Heart left ventricle (tissue), 16 donors: ENCODE measurements at places on chromosomes 5 and 9. TPM values are rescaled to one million over a fixed set of nuclear protein-coding genes. Genes with fewer than 3 reads are reported as not detected.

DNA sequence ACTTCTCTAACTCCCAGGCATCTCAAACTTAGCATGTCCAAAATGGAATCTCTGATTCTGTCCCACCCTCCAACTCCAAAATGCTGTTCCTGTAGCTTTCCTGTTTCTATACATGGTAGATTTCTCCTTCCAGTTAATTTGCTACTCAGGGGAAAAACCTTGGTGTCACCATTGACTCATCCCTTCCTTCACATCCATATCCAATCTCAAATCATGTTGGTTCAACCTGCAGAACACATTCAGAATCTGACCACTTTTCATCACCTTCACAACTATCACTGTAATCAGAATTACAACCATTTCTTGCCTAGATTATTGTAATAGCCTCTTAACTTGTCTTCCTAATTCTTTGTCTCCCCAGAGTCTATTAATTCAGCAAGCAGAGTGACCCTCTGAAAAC, 10.8 kb downstream of the RIOK2 start:
- no peak for DNase-seq

GRCh38 chr9:68998812-68999211, 15.1 kb downstream of the PRKACG start:
- DNase-seq, result no peak

DNA sequence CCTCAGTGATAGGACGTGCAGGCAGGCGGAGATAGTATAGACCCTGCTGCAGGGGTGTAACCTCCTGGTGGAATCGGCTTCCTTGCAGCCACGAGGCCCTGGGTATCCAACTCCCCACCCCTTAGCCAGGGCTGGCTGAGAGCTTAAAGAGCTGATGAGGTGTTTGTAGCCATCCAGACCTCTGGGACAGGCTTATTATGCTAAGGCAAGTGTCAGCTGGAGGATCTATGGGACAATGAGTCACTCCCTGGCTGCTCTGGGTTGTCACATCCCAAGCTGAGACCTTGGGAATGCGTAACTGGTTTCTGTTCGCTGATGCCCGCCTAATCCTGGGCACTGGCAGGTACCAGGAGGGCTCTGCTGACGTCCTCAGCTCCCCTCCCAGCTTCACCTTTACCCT, 38.9 kb downstream of the DAB2IP start:
- peak; percentile 25 for DNase-seq

GRCh38 chr9:122562134-122562760, 9.3 kb downstream of the OR1N2 start:
- DNase-seq, result no peak

GRCh38 chr9:93182572-93182971, 1.4 kb upstream of the WNK2 start:
- DNase-seq, result no peak

DNA sequence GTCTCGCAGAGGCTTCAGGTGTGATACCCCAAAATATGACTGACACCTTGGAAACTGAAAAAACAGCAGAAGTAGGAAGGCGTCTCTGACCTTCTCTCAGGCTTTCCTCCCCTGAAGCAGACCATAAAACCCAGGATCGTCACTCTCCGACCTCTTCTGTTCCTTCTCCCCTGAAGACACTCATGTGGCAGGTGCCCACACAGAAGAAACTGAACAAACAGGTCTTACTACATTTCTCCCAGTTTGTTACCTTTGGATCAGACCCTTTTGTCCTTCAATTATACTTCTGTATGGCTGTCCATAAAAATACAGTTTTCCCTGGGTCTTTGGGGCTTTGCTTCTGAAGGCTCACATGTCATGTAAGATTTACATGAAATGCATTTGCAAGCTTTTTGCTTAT, 10.3 kb upstream of the PRUNE2 start:
- DNase-seq, result no peak

- DNase-seq, result no peak
Measured at GRCh38 chr9:115921301-115921700, 232.3 kb upstream of the PAPPA start.

DNA sequence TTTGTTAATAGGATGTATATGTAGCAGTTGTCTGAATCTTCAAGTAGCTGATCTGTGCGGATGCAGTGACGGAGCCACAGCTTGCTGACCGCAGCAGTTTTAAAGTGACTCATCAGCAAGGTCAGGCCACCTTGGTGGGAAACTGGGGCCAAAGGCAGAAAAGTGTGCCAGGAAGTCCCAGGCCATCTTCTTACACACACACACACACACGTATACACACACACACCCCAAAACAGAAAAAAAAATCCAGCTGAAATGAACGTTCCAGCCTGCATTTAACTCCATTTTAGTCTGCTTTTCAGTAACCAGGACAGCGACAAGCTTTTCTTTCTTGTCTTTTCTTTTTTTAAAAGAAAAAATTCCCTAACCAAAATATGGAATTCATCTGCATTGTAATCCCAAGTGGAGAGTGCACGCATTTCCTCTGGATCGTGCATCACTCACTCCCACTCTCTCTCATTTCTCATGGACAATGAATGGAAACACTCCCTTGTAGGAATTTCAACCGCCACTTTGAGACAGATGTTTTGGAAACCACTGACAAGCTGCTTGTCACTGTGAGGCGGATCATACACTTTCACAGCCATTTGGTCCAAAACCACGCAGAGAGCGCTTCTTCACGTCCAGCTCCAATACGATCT, 103.9 kb downstream of the LHFPL2 start:
- DNase-seq, result no peak

Gene DIAPH1
- total RNA-seq, result 61.5 TPM

DNA sequence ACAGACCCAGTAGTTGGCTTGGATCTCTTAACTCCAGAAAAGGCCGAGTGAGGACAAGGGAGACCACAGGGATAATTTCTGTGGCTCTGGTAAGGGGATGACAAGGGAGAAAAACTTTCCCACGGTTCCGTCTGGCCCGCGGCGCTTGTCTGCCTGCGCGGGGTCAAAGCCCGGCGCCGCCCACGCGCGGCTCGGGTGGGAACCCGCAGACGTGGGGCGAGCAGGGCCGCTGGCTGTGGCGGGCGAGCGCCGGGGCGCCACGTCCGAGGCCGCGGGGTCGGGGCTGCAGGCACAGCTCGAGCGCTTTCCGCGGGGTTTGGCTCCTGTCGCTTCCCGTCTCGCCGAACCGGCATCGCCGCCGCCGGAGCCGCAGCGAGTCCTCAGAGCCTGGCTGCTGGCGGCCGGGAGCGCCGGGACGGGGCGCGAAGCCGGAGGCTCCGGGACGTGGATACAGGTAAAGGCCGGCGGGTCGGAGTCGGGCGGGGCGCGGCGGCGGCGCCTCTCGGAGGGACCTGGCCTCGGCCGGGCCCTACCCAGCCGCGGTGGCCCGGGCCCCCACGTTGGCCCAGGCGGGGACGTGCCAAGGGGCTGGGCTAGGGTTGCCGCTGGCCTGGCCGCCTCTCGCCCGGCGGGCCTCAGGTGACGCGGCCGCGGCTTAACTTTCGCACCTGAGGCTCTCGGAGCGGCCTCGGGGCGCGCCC, at the start of gene RNF180:
TSS of gene RNF180 (plus strand) at position 344 of the 701 bp plus-strand sequence. CDS start 34,965 bp downstream, outside the sequence.
- peak; percentile 72 for DNase-seq

GRCh38 chr9:86860006-86860405, 87.3 kb downstream of the GAS1 start:
- DNase-seq, result no peak

- DNase-seq, result no peak
Measured at GRCh38 chr5:135392256-135392655, 6.8 kb downstream of the MACROH2A1 start.

DNA sequence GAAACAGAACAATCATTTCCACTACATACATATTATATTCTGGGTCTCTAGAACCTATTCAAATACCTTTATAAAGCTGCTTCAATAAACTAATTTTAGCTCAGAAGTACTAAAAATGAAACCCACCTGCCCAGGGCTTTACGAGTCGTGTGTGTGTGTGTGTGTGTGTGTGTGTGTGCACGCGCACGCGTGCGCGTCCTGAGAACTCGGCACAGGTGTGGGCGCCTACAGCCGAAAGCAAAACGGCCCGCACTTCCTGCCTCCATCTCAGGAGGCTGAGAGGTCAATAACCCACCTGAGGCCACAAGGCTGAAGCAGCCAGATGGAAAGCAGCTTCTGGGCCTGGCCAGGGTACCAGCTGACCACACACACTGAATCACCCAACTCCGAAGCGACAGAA, 3.0 kb downstream of the CLPTM1L start:
- DNase-seq, result no peak

DNA sequence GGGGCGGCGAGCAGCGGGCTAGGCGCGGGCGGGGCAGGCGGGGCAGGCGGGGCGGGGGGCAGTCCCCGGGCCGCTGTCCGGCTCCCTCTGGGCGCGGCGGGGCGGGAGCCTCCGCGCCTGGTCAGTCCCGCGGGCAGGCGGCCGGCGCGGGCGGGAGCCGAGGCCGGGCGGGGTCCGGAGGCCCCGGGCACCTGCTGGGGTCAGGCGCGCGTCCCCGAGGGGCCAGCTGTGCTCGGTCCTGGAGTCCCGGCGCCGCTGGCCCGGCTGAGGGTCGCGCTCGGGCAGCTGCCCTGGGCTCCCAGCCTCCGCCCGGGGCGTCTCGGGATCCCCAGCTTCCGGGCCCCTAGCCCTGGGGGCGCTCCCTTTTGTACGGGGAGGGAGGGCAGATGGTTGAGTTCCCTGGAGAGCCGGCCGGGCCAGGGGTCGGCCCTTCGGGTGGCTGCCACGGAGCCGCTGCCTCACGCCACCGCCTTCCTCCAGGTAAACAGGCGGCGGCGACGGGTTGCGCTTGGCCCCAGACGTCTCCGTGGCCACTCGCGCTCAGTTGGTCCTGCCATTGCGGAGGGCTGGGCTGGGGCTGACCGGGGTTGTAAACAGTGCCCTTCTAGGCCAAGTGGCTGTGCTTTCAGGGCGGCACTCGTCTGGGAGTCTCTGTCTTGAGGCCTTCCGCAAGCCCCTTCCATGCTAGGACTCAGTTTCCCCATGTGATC, 473 bp downstream of the ZBTB34 start:
- peak; percentile 42 for DNase-seq

- DNase-seq, result no peak
Measured at GRCh38 chr9:33815781-33816180, 1.2 kb upstream of the UBE2R2 start.

- DNase-seq, result no peak
Measured at GRCh38 chr5:180799194-180799593, 3.4 kb downstream of the MGAT1 start.

GRCh38 chr5:131719564-131719963, 77.3 kb downstream of the FNIP1 start:
- no peak for DNase-seq

- no peak for DNase-seq
Measured at GRCh38 chr5:131684051-131684450, 49.0 kb upstream of the RAPGEF6 start.

Gene PRRC1
- total RNA-seq, result 37.7 TPM

Gene ANKRD18B
- total RNA-seq, result 0.50 TPM

Gene ZNF879
- total RNA-seq, result 3.2 TPM

DNA sequence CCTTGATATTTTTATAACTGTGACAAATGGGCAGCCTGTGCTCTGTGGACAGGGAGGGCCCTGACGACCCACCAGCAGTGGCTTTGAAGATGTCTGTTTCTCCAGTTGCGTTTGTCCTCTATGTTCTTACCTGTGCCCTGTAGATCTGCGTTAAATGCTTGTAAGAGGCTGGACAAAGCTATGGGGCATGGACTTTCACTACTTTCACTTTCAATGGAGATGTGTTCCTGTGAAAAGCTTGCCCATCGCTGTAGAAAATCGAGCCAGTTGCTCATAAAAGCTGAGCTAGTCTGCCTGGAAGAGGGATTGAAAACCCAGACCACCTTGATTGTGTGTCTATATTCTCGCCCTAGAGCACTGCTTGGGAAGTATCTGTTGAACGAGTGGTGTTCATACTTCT, 74.1 kb downstream of the PSAT1 start:
- no peak for DNase-seq

Gene OBP2B
- not detected for total RNA-seq

- no peak for DNase-seq
Measured at GRCh38 chr5:82359272-82359671, 81.1 kb upstream of the RPS23 start.

DNA sequence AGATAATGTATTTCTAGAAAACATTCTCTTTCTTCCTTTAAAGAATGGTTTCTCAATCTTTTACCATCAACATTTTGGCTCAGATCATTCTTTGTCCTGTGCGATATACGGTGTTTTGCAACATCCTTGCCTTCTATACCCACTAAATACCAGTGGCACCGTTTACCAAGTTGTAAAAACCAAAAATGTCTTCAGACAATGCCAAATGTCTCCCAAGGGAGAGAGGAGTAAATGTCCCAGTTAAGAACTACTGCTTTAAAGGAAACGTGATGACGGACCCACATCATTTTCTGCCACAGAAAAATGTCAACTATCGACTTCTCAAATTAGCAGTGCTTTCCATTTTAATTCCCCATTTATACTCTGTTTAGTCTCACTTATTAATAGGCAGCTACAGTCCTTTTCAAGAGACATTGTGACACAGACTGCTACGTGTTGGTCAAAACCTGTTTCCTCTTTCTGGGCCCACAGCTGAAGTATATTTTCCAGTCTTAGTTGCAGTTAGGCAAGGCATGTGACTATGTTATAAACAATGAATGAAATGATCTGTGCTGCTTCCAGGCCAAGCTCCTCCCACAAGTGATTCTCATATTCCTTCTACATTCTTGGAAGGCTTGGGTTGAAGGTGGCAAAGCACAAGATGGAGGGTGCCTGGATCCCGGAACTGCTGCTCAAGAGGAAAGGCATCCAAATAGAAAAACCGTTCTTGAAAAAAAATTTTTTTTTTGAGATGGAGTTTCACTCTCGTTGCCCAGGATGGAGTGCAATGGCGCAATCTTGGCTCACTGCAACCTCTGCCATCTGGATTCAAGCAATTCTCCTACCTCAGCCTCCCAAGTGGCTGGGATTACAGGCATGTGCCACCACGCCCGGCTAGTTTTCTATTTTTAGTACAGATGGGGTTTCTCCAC, 8.8 kb downstream of the PRXL2C start:
- DNase-seq, result no peak

DNA sequence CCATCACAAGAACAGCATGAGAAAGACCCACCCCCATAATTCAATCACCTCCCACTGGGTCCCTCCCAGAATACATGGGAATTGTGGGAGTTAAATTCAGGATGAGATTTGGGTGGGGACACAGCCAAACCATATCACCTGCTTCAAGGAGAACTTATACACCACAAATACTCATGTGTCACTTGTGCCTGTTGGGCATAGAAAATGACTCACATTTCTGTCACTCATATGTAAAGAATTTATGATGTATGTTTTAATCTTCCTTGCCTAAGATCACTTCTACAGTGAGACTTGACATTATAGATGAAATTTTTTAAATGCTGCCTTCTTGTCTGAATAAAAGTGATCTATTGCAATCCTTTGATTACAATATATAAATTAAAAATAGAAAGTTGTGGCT, 23.0 kb upstream of the PRDM6 start:
- DNase-seq, result no peak

DNA sequence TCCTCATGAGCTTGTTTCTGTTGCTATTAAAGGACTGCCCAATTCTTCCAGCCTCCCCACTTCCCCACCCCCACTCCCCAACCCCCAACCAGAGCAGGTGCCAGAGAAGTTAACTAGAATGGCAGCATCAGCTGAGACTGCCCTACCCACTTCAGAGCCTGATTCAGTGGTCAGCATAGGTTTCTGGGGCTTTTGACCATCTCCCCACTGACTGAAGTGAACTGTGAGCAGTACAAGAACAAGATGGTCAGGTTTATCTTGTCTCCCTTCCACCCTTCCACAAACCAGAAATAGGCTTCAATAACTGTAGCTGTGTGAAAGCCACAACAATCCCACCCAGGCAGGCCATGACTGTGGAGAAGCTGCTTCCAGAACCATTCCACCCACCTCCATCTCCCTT, 289.4 kb upstream of the SLC24A2 start:
- DNase-seq, result no peak

Gene SPINK5
- 0.19 TPM for total RNA-seq
